ENCODE measurements at places on chromosomes 5 and 9. TPM values are rescaled to one million over a fixed set of nuclear protein-coding genes. Genes with fewer than 3 reads are reported as not detected.

The MYOT gene
- 0.39 TPM for total RNA-seq

The TLX3 gene
- not detected for total RNA-seq

The KCTD16 gene
- 2.5 TPM for total RNA-seq

The BRINP1 gene
- total RNA-seq, result not detected

The PCDHGC5 gene
- 2.0 TPM for total RNA-seq

The SLC6A19 gene
- not detected for total RNA-seq

GRCh38 chr9:122780026-122780425, 8.7 kb upstream of the OR5C1 start:
- H3K4me1 ChIP-seq, result no peaks in the 10 kb centered on the region
- no peaks in the 10 kb centered on the region for H3K27me3 ChIP-seq
- DNase-seq, result no peak
- H3K36me3 ChIP-seq, result no peaks in the 10 kb centered on the region

- H3K36me3 ChIP-seq, result no peaks in the 10 kb centered on the region
- H3K4me3 ChIP-seq, result no peak overlapping the region
- H3K27ac ChIP-seq, result no peak overlapping the region
- no peaks in the 10 kb centered on the region for H3K4me1 ChIP-seq
- DNase-seq, result no peak
Observed at GRCh38 chr5:36056422-36056821, 10.3 kb downstream of the UGT3A2 start.

DNA sequence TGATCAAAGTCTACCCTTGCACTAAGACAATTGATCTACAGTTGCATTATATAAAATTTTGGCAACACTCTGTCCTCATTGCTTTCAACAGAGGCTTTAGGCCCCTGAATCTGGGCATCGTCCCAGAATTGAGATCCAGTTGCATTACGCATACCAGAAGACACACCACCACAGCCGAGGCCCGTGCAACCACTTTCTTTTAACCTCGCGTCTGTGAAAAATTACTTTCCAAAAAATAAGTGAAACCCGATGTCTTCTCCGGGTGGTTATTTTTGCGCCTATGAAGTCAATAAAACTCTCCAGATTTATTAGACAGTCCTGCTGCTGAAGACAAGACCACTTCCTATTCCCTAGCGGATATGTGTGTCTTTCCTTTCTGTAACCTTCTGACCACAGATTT, 52.1 kb upstream of the NFIB start:
- H3K27ac ChIP-seq, result no peak overlapping the region
- H3K4me3 ChIP-seq, result no peak overlapping the region
- no peaks in the 10 kb centered on the region for H3K4me1 ChIP-seq
- no peaks in the 10 kb centered on the region for H3K36me3 ChIP-seq
- no peaks in the 10 kb centered on the region for H3K27me3 ChIP-seq

DNA sequence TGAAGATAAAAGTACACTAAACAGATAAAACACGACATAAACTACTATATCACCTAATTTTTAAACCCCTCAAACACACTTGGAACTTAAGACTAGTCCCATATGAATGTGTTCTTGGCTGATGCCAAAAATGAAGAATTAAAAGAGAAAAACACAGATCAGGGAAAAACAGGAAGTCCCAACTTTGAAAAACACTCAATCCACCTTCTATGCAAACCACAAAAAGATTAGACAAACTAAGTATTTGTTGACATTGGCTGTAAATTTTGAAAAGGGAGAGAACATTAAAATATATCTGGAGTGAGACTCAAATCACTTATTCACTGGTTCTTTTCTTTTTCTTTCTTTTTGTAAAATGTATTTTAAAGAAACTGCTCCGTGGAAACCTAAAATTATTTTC, 81.4 kb downstream of the ANKH start:
- H3K27ac ChIP-seq, result no peak overlapping the region
- H3K4me1 ChIP-seq, result no peaks in the 10 kb centered on the region
- no peaks in the 10 kb centered on the region for H3K27me3 ChIP-seq
- no peak overlapping the region for H3K4me3 ChIP-seq
- DNase-seq, result no peak
- H3K36me3 ChIP-seq, result no peaks in the 10 kb centered on the region

DNA sequence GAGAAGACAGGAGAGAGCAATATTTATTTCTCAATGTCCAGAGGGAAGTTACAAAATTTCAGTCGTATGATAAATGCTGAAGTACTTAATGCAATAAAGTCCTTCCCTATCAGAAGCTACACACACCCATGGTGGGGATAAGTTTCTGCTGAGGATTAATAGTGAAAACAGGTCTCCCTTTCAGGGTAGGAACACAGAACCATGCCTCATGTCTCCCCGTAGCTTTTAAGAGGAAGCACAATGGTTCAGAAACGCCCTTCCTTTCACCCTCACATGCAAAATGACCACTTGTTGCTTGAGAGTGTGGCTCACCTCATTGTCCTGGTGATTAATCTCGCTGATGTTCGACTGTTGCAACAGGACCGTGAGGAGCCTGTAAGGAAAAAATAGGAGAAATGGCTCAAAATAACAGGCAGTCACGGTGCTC, 73.6 kb downstream of the ANKRD55 start:
- peaks cover 24% of the 10 kb centered on the region for H3K4me1 ChIP-seq
- no peak for DNase-seq

GRCh38 chr5:83485842-83486241, 14.3 kb downstream of the VCAN start:
- no peak for DNase-seq
- H3K4me1 ChIP-seq, result no peaks in the 10 kb centered on the region
- no peak overlapping the region for H3K4me3 ChIP-seq
- H3K27ac ChIP-seq, result no peak overlapping the region
- no peaks in the 10 kb centered on the region for H3K27me3 ChIP-seq
- H3K36me3 ChIP-seq, result no peaks in the 10 kb centered on the region

DNA sequence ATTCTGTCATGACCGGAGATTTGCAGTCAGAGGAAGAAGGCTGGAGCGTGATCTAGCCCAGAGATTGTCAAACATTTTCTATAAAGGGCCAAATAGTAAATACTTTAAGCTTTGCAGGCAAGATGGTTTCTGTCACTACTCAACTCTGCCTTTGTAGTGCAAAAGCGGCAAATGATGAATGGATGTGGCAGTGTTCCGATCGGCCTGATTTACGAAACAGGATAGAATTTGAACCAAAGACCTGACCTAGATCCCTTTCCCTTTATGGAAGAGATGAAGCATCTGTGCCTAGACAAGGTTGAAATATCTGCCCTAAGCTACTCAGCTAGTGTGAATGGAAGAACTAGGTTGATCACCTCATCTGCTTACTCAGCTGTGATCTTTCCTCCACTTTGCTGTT, 209.5 kb downstream of the YTHDC2 start:
- H3K27me3 ChIP-seq, result no peaks in the 10 kb centered on the region
- H3K27ac ChIP-seq, result no peak overlapping the region
- H3K4me1 ChIP-seq, result no peaks in the 10 kb centered on the region

DNA sequence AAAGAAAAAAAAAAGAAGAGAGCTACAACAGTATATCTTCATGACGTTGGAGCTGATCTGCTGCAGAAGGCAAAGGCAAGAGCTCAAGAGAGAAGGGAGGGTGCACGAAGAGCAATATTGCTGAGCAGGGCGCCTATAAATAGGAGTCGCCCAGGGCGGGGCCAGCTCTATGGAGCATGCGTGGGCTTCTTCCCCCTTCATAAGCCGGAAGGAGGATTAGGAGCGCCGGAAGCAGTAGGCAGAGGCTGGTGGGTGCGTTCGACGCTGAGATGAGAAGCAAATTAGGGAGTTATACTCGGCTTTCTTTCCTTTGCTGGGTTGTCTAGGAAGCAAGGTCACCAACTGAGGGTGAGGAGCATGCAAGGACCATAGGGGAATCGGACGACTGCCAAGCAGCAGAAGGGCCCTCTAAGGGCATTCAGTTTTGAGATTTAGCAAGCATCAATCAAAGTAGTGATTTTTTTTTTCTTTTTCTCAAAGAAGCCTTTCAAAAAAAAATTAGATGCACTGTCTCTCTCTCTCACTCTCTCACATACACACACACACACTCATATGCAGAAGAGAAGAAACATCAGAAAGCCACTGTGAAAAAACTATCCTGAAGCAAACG, 496.7 kb downstream of the ENC1 start:
- H3K4me3 ChIP-seq, result no peak overlapping the region
- no peaks in the 10 kb centered on the region for H3K27me3 ChIP-seq
- H3K36me3 ChIP-seq, result no peaks in the 10 kb centered on the region

DNA sequence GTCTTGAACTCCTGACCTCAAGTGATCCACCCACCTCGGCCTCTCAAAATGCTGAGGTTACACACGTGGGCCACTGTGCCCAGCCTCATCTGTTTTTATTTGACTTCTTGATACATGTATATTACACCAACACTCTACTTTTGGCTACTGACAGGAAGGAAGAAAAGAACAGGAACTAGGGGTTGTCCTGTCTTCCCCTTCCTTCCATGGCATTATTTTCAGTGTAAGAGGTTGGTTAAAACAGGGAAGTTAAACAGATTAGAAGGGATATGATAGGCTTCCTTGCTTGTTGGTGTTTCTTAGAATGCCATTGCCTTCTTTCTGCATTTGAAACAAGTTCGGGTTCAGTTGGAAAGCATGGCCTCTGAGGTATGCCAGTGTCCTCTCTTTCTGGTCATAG, 312.8 kb downstream of the NDUFS4 start:
- no peaks in the 10 kb centered on the region for H3K36me3 ChIP-seq
- no peak for DNase-seq
- H3K4me3 ChIP-seq, result no peak overlapping the region
- H3K4me1 ChIP-seq, result no peaks in the 10 kb centered on the region
- no peaks in the 10 kb centered on the region for H3K27me3 ChIP-seq

DNA sequence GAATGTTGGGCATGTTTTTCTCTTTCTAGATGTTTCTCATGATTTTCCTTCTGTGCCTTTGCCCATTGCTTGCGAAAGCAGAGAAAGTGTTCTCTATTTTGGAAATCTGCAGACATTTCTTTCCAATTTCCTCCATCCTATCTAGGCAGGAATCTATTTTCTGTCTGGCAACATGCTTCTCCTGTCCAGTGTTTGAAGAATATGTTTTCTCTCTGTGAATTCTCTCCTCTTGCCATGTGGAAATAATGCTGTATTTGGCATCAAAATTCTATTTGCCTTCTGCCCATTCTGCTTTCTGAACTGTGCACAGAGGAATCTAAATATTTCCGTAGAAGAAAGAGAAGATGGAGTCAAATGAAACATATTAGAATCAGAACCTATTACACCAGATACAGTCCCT, 833.3 kb downstream of the CDH9 start:
- H3K27ac ChIP-seq, result no peak overlapping the region
- H3K4me3 ChIP-seq, result no peak overlapping the region
- DNase-seq, result no peak
- no peaks in the 10 kb centered on the region for H3K27me3 ChIP-seq

DNA sequence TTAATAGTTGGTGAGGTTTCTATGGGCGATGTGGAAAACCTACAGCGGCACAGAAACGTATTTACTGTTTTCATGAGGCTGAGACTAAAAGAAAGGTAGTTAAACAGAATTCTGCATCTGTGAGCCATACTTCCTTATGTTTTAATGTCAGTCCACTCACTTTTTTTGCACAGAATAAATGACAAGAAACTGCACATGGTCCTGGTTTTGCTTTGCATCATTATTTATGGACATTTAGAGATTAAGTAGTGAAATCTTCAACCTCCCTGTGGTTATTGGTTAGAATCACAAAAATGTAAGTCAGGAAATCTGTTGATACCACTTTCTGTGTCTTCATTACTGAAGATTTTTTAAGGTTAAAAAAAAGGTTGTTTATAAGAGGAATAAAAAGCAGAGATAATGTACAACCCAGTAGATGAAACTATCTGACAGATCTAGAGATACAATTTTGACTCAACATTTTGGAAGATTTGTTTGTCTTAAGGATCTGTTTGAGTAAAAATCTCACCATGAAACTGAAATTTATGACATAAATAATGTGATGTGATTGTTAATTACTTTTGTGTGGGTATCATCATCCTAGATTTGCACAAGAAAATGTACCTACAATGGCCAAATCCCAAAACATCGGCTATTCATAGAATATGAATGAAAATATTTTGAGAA, 2.4 kb downstream of the PRR16 start:
- no peaks in the 10 kb centered on the region for H3K36me3 ChIP-seq
- H3K27ac ChIP-seq, result no peak overlapping the region
- H3K4me3 ChIP-seq, result no peak overlapping the region
- no peaks in the 10 kb centered on the region for H3K27me3 ChIP-seq
- H3K4me1 ChIP-seq, result peaks cover 14% of the 10 kb centered on the region

GRCh38 chr5:58872670-58873273, 289.9 kb downstream of the RAB3C start:
- H3K27ac ChIP-seq, result no peak overlapping the region
- DNase-seq, result no peak
- H3K36me3 ChIP-seq, result no peaks in the 10 kb centered on the region
- no peaks in the 10 kb centered on the region for H3K27me3 ChIP-seq

DNA sequence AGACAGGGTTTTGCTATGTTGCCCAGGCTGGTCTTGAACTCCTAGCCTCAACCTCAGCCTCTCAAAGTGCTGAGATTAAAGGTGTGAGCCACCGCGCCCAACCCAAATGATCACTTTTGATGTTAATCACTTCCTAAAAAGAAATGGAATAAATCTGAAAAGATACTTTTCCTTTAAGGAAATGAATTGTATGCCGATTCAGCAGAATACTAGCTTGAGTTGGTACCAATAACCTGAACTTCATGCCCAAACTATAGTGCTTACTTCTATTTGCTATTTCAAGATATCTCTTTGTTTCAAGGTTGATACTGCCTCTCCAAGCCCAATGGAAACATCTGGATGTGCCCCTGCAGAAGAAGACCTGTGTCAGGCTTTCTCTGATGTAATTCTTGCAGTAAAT, 4.0 kb downstream of the CCNB1 start:
- H3K36me3 ChIP-seq, result no peaks in the 10 kb centered on the region
- no peak overlapping the region for H3K27ac ChIP-seq
- no peaks in the 10 kb centered on the region for H3K27me3 ChIP-seq

All from thyroid gland (tissue), 4 donors.